ENCODE measurements at places on chromosomes 7 and 10.

DNA sequence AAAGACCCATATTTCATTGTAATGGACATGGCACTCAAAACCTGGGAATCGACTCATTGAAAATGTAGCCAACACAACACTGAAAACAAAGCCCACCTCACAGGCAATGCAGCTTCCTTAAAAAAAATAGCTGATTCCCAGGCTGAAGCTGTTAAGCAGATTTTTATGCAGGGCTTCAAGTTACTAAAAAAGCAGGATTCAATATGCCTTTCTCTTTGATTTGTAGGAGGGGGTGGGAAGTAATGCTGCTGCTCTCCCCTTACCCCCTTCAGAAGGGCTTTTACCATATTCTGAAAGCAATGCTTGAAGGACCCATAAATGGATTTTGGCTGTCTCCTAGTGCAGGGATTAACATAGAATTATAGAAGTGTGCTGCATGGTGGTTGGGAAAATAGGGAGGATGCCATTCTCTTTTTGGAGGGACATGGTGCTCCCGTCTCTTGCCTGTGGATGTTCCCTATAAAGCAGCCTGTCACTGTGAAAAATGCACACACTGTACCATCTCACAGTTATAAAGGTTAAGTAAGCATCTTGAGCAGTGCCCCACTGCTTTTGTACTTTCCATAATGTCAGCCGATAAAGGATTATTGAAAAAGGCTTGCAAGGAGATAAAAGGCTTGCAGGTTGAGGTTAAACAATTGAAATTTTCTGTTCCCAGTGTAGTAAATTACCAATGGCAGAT lies 262.8 kb downstream of the AUTS2 start:
- no peak for DNase-seq

- DNase-seq: no peak
Observed at GRCh38 chr7:88020953-88021665, 87.1 kb downstream of the ADAM22 start.

GRCh38 chr10:5413012-5413938 lies 918 bp downstream of the NET1 start:
- no peak for DNase-seq

GRCh38 chr10:113411456-113411855 lies 141.4 kb upstream of the HABP2 start:
- DNase-seq: no peak

GRCh38 chr7:24141874-24142509 lies 142.0 kb upstream of the NPY start:
- no peak for DNase-seq

GRCh38 chr7:128011131-128011661 lies 20.0 kb downstream of the LRRC4 start:
- no peak for DNase-seq

DNA sequence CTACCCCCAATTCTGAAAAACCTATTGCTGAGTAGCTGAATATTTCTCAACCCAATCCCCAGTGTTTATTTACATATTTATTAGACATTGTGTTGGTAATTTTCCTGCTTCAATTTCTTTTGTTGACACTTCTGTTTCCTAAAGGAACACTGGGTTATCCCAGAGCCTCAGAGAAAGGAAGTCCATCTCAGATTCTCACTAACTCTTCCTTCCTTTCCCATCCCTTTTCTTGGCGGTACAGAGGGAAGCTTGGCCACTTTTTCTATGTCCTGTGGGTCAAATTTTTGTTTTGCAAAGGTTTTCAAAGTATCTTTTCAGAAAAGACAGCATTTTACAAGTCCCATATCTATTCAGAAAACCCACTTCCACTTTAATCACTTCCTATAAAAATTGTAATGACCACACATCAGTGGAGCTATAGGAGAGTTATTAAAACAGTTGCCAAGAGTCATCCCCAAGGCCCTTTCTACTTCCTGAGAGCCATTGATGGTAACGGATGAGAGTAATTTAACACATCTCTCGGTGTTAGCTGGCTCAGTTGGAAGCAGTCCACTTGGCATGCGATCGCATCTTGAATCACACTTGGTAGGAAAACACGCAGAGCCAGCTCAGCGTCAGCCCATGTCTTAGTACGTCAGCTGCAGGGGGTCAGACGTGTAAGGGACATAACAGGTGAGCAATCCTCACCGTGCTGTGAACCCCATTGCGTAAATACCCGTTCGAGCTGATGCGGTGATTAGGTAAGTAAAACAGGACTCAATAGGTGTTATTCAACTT lies 231.1 kb upstream of the ADARB2 start:
- no peak for DNase-seq

DNA sequence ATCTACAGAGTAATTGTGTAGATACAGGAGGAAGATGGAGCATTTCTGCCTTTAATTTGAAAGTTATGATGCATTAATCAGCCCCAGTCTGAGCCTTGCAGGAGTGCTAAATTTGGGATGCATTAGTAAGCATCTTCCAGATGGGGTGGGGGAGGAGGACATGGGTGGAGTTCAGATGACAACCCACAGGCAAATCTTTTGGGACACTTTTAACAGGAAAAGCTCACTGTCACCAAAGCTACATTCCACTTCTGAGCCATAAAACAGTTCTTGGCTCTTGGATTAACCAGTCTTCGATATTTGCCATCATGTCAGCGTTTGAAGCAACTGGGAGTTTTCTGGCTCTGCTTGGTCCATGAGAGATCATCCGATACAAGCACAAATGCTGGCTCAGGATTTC lies 121.1 kb downstream of the CXCL12 start:
- DNase-seq: no peak

All from stimulated activated naive CD4-positive, alpha-beta T cell (primary cell).